ENCODE measurements at places on chromosomes 1 and 21.
A peak's percentile ranks its signal among the peaks of the same experiment; 100 is the strongest.

DNA sequence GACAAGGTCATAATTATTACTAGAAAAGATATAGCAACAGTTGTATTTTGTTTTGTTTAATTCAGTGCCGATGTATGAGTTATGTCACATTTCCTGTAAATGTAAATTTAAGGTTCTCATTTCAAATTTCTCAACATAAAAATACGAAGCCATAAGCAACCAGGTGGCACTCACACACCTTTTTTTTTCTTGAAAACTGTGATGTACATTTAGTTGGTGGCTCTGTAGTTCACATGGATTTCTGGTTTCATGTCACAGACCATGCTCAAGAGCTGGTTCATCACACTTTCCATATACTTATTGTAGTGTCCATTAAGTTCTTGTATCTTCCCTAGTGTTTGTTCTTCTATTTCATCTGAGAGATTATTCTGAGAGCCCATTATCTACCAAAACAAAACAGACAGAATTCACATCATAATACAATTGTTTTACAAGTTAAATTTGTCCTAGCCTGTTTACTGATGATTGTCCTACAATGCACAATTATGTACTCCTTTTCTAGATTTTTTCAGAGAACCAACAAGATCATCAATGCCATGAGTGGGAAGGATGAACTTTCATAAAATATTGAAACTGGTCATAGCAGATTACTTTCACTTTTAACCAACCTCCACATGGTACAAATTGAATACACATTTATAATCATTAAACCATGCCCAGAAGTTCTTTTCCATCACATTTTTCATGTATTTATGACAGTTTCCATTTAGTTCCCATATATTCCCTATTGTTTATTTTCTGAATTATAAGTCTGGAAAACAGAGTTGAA, 17.1 kb downstream of the ATP6V1G3 start:
- no peak for DNase-seq

DNA sequence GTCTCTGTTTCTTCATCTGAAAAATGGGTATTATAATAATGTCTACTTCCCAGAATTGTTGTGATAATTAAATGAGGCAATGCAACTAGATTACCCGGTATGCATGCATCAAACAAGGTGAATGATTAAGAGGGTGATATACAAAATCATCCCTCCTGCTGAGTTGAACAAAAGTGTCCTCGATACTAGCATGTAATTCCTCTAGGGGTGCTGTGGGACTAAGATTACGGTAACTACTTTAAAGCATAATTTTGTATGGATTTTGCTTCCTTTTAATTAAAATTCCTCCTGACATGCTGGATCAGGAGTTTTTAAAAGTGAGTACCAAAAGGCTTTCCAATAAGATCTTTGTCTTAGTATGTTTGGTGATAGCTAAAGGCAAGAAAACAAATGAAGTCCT, 98.7 kb upstream of the PRMT6 start:
- no peak for DNase-seq

DNA sequence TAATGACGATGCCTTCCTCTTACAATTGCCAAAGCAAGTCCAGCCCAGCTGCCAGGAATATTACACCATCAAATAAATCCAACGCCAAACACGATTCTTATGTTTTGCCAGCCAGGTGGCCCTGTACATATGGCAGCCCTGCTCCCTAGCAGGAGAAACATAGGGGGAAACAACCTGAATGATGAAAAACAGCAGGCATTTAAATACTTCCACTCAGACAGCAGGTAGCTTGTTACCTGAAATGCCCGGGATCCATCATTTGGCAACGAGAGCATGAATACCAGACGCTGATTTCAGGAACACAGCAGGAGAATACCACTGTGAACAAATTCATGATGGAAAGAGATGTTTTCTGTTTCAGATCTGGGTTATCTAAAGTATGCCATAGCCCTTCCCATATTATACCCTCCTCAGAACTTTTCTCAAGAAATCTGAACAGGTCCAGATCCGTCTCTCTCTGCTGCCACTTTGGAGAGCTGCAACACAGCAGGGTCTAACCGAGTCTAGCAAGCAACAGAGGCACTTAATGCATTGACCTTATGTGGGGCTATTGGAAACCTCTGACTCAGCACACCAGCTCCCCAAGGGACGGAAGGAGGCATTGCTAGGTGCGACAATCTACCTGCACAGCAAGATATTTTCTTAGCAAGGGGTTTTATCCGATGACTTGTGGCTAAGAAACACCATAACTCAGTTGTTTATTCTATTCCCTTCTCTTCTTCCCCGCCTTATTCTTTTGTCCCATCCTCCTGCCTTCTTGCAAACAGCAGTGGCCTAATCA, 166.3 kb downstream of the BARHL2 start:
- DNase-seq: no peak

DNA sequence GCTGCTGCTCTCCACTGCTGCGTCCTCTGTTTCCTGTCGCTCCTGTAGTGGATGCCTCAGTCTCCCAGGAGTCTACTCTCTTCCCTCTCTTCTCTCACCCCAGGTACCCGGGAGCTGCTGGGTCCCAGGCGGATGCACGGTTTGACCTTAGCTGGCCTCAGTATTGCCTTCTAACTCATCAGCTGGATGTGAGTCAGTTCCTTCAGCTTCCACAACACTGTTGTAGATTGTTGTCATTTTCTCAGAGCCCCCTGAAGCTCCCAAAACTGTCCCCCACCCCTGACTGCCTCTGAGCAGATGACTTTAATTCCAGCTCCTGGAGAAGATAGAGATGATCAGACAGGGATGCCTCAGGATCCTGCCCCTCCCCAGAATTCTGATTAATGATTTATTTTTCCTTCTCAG, 7.2 kb downstream of the CNIH3 start:
- DNase-seq: no peak

GRCh38 chr1:55441489-55441888, 226.3 kb upstream of the USP24 start:
- no peak for DNase-seq

DNA sequence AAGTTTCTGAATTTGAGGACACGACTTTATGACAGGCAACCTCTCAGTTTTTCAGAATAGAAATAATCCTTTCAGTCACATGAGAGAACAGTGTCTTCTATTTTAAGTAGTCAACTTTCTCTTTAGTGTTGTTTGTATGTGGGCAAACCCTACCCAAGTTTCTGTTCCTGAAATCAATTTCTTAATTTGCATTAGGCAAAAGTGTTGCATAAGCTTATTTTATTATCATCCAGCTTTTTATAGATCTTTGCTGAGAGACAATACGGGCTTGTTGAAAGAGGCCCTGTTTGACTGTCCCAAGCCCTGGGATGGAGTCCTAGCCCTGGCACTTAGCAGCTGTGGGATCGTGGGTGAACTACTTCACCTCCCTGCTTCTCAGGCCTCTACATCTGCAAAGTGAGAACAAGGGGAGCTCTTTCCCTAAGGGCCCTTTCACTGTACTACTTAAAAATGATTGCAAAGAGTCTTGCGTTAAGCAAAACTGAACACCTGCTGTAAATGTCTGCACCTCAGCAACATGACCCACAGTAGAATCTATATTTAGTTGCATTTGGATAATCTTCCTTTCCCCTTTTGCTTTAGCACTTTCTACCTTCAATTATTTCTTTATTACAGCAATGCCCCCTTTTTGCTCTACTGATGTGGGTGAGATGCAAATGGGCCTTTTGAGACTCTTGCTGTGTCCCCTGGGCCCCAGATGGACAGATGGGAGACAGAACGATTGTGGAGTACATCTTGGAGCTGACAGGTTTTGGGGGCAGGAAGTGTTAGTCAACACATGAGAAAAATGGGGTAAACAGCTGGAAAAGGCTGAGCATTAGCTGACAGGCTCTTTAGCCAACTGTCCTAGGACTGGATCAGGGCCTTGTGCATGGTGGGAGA, 41.0 kb upstream of the SCAF4 start:
- DNase-seq: no peak

- DNase-seq: peak; percentile 98
Measured at GRCh38 chr1:85259118-85259911, at the start of gene C1orf52. Gene C1orf52 (minus strand): TSS chr1:85259662. CDS start chr1:85259633, 29 bp downstream.

DNA sequence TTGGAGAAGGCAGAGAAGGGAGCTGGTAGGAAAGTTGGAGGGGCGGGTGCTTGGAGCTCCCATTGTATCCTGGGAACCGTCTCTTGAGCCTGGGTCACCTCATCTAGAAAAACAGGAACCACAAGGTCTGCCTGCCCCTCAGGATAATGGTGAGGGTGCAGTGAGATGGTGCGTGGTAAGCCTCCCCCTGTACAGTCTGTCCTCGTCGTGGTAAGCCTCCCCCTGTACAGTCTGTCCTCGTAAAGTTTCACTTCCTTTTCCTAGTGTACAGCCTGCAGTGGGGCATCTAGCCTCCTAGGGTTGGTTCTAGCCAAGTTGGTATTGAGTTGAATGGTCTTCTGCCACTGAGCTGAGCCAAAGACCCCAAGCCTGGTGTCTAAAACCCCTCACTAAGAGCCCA, 66.5 kb upstream of the IGSF21 start:
- no peak for DNase-seq

GRCh38 chr1:109521002-109521951, 11.8 kb upstream of the AMIGO1 start:
- no peak for DNase-seq

GRCh38 chr1:168421399-168422004, 122.3 kb downstream of the XCL2 start:
- no peak for DNase-seq

DNA sequence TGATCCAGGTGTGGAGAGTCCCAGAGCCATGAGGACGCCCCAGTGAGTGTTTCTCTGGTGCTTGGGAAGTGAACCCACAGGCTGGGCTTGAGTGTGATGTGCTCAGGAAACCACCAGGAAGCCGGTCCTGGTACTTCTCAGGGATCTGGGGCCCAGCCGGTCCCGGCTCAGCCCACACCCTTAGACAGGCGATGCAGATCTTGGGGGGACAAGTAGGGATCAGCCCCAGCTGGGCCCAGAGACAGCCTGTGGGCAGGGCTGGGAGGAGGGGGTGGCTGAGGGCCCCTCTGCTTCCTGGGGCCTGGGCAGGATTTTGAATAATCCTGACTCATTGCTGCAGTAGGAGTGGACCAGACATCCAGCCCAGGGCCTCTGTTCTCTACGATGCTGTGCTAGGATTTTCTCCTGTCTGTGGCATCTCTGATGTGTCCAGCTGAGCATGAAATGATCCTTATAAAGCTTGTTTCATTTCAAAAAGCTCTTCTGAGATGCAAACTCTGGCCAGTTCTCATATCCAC, 698.0 kb downstream of the PTPRU start:
- DNase-seq: no peak

DNA sequence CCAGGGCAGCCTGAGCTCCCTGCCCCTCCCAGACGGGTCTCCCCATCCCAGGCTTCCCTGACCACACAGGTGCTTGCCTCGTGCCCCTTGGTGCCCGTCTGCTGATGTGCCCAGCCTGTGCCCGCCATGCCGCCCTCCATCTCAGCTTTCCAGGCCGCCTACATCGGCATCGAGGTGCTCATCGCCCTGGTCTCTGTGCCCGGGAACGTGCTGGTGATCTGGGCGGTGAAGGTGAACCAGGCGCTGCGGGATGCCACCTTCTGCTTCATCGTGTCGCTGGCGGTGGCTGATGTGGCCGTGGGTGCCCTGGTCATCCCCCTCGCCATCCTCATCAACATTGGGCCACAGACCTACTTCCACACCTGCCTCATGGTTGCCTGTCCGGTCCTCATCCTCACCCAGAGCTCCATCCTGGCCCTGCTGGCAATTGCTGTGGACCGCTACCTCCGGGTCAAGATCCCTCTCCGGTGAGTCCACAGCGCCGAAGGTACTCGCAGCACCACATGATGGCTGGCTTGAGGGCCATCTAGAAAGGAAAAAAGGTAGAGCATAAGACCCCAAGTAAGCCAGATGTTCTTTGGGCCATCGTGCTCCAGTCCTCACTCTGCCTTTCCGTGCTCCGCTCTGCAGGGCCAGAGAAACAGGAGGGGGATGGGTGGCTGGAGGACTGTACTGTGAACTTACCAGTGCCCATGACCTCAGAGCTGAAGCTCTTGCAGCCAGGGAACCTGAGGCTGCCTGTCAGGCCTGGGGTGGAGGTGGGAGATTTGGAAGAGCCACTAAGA, 1.4 kb downstream of the ADORA1 start:
- no peak for DNase-seq

DNA sequence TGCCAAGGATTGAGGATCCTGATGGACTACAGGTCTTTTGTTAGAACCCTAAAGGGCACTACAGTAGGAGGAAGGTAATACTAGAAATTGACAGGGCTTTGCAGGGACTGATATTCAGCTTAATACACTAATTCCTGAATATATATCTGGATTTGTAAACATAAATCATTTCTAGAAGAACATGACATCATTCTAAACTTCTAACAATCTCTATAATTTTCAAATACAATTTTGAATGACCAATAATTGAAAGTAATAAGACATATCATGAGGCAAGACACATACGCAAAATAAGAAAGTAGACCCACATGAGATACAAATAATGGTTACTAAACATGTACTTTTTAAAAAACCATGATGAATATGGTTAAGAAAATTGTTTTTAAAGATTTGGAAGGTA, 52.4 kb upstream of the LRRC8B start:
- no peak for DNase-seq

DNA sequence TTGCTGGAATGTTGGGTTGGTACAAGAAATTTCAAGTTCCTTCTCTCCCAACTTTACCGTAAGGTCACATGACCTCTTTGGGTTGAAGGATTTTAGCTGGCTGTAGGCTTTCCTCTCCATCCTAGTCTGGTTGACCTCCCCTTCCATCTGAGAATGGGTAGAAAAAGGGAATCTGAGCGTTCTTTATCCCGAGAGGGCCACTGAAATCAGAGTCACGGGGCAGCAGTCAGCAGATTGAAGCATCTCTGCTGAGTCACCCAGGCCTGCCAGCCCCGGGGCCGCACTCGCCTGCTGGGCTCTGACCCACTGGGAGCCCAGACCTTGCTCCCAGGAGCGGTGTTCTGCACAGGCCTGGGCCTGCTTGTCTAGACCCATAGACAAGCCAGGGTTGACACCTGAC, 31.0 kb downstream of the TMCC2 start:
- DNase-seq: no peak

GRCh38 chr1:56925193-56925592, 40.6 kb downstream of the C8B start:
- no peak for DNase-seq

- no peak for DNase-seq
Measured at GRCh38 chr1:159040893-159041724, 31.4 kb downstream of the IFI16 start.

- DNase-seq: no peak
Measured at GRCh38 chr1:93595743-93596142, 85.9 kb downstream of the BCAR3 start.

- DNase-seq: no peak
Measured at GRCh38 chr1:152392909-152393308, 21.2 kb downstream of the CRNN start.

DNA sequence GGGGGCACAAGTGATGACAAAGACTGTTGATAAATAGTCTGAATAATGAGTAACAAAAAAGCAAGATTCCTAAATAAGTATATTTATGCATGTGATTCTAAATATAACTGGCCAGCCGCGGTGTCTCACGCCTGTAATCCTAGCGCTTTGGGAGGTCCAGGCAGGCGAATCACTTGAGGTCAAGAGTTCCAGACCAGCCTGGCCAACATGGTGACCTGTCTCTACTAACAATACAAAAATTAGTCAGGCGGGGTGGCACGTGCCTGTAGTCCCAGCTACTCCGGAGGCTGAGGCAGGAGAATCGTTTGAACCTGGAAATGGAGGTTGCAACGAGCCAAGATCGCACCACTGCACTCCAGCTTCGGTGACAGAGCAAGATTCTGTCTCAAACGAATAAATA, 161.5 kb downstream of the TOMM20 start:
- DNase-seq: no peak

GRCh38 chr1:103949779-103950178, 200.1 kb downstream of the AMY1C start:
- DNase-seq: no peak
